ENCODE measurements at places on chromosomes 2 and 18.

DNA sequence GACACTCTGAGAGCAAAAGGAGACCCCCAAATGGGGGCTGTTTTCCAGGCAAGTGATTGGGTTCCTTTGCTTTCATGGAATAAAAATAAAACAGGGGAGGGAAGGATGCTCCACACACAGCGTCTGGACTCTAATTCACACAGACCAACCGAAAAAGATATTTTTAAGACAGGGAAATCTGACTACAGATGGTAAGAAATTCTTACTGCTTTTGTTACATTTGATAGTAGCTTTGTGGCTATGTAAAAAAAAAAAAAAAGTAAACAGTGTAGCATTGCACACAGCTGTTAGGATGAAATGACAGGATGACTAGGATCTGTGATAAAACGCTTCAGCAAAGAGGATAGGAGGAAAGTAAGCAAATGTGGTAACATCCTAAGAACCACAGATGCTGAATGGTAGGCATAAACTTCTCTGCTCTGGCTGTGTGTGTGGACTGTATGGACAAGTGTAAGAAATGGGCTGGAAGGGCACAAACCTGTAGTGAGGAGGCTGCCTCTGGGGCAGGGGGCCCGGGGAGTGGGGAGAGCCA is 207.6 kb downstream of the ANAPC1 start:
- no peak for DNase-seq

- DNase-seq: peak; percentile 37
Measured at GRCh38 chr18:61322265-61322873, 10.9 kb upstream of the CDH20 start.

- DNase-seq: no peak
Measured at GRCh38 chr2:22126106-22126505, 1002.3 kb downstream of the TDRD15 start.

- DNase-seq: no peak
Measured at GRCh38 chr2:119240311-119241204, 16.9 kb downstream of the STEAP3 start.

- no peak for DNase-seq
Measured at GRCh38 chr2:40274270-40274669, 177.6 kb downstream of the SLC8A1 start.

DNA sequence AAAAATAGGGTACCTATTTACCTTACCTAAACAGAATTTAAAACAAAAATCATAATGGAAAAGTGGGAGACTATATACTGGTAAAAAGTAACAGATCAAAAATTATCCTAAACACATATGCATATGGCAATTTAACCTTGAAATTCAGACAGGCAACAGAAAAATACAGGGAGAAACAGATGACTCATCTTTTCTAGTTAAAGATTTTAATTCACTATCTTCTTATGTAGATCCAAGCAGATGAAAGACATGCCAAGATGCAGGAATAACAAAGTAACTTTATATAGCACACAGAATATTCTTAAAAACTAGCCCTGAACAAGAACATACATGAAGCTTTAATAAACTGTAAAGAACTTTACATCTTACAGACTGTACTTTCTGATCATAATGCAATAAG is 30.9 kb downstream of the PRPF40A start:
- no peak for DNase-seq

GRCh38 chr2:8472545-8473323 is 209.1 kb upstream of the ID2 start:
- DNase-seq: no peak

- no peak for DNase-seq
Measured at GRCh38 chr2:31334311-31335026, 80.1 kb downstream of the XDH start.

GRCh38 chr2:6960659-6961058 is 43.4 kb downstream of the RNF144A start:
- no peak for DNase-seq

- no peak for DNase-seq
Measured at GRCh38 chr2:158998551-158999248, 30.3 kb downstream of the TANC1 start.

DNA sequence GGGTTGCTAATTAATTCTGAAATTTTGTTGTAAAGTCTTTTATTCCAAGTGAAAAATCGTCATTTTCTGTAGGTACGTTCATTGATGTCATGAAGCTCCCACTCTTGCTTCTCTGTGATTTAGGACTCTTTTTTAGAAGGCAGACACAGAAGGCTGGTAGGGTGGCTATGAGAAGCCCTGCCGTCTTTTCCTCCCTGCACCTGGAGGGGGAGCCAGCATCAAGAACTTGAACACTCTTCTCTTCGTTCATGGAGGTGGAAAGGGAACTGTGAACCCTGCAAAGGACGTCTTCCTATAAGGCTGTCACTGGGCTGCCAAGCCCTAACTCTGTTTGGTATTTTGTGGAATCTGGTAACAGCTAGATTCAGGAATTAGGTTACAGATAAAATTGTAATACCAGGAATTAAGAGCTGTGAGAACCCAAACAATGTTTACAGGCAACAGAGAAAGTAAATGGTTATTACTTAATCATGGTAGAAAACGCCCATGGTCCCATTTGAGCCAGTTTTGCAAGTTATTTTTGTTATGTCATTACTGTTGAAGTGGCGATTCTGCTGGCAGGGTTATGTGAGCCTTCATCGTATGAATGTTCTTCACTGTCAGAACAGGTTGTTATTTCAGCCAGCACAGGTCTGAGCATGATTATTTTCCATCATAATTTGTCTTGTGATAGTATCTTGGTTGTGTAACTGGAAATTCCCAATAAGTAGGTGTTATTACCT is 112.2 kb downstream of the OSBPL6 start:
- no peak for DNase-seq
